Activated CD8-positive, alpha-beta memory T cell treated with anti-CD3 and anti-CD28 coated beads, Interleukin-2, amount 10 ng/mL, durations not matched to agents 7 days and 5 days (primary cell): ENCODE measurements at places on chromosomes 13 and 19. TPM values are rescaled to one million over a fixed set of nuclear protein-coding genes. Genes with fewer than 3 reads are reported as not detected.
A peak's percentile ranks its signal among the peaks of the same experiment; 100 is the strongest.

Gene ZIC5
- total RNA-seq, result not detected

Gene TMEM272
- 0.09 TPM for total RNA-seq

Gene DKKL1
- total RNA-seq, result not detected

DNA sequence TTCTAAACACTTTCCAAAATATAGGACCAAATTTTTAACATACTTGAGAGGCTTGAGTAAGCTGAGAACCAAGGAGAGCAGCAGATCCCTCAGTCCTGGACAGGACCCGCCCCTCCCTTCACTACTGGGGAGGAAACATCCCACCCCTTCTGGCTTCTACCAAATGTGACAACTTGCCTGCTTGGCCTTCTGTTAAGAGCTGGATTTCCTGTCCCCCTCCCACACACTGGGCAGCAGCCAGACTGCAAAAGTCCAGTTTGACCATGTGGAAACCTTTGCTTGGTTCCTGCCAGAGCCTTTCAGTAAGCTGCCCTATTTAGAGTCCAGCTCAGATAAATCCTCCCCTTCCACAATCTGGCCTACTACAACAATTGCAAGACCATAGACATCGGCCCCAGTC, 84.3 kb downstream of the FGF14 start:
- no peak overlapping the region for H3K4me3 ChIP-seq
- H3K27me3 ChIP-seq, result no peaks in the 10 kb centered on the region
- no peak for DNase-seq
- H3K27ac ChIP-seq, result no peak overlapping the region
- no peaks in the 10 kb centered on the region for H3K36me3 ChIP-seq
- no peaks in the 10 kb centered on the region for H3K4me1 ChIP-seq

DNA sequence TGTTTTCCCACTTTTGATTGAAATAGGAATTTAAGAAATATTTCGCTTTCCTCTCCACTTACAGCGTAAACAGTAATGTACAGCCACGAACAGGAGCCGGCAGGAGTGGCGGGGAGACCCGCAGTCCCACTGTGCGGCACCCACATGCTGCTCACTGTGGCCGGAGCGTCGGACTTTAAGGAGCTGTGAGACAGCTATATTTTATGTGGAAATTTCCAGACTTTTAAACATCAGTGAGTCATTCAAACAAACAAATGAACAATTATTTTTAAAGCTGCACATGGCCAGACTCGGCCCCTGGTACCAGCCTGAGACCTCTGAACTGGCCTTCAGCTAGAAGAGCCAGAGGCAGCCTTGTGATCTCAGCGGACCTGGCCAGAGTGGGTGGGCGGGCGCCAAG, 52.5 kb downstream of the CRYL1 start:
- DNase-seq, result no peak
- no peaks in the 10 kb centered on the region for H3K27me3 ChIP-seq
- no peak overlapping the region for H3K27ac ChIP-seq
- peaks cover 33% of the 10 kb centered on the region for H3K4me1 ChIP-seq
- H3K4me3 ChIP-seq, result no peak overlapping the region

GRCh38 chr19:45705115-45705514, 12.6 kb downstream of the QPCTL start:
- no peak overlapping the region for H3K27ac ChIP-seq
- peaks cover 18% of the 10 kb centered on the region for H3K36me3 ChIP-seq
- H3K4me1 ChIP-seq, result peaks cover 4% of the 10 kb centered on the region
- no peaks in the 10 kb centered on the region for H3K27me3 ChIP-seq
- H3K4me3 ChIP-seq, result no peak overlapping the region

- no peak for DNase-seq
- peaks cover 69% of the 10 kb centered on the region for H3K27me3 ChIP-seq
- H3K4me3 ChIP-seq, result no peak overlapping the region
- no peaks in the 10 kb centered on the region for H3K36me3 ChIP-seq
Observed at GRCh38 chr13:106499113-106499512, 36.3 kb downstream of the EFNB2 start.

GRCh38 chr13:41577436-41577835, 120.1 kb downstream of the RGCC start:
- no peak overlapping the region for H3K4me3 ChIP-seq
- H3K4me1 ChIP-seq, result peaks cover 9% of the 10 kb centered on the region
- peaks cover 18% of the 10 kb centered on the region for H3K36me3 ChIP-seq
- no peaks in the 10 kb centered on the region for H3K27me3 ChIP-seq

- no peak for DNase-seq
- no peaks in the 10 kb centered on the region for H3K27me3 ChIP-seq
- H3K4me3 ChIP-seq, result no peak overlapping the region
- no peaks in the 10 kb centered on the region for H3K36me3 ChIP-seq
- no peaks in the 10 kb centered on the region for H3K4me1 ChIP-seq
Observed at GRCh38 chr13:27542220-27542619, 78.1 kb downstream of the LNX2 start.

DNA sequence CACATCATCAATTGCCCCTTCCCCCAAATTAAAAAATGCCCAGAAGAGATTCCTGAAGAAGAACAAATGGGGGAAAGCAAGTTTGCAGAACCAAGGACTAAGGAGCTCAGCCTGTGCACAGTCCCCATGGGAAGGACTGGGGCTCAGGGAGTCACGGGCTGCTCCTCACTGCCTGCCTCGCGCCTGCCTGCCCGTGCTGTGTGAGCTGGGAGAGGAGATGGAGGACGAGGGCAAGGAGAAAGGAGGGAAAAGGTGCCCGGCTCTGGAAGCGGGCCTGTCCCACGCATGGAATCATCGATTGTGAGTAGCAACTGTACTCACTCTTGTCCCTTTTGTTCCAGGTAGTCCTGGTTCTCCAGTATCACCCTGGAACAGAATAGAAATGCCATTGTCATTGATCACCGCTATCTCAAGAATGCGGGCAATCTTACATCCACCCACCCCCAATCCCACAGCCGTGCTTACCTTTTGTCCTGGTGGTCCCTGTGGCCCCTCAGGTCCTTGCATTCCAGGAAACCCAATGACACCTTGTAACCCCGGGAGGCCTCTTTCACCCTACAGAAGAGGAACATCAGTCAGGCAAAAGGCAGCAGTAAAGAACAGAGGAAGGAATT, 93.4 kb downstream of the COL4A1 start:
- H3K27me3 ChIP-seq, result peaks cover 6% of the 10 kb centered on the region
- H3K4me3 ChIP-seq, result no peak overlapping the region
- no peak for DNase-seq
- H3K4me1 ChIP-seq, result no peaks in the 10 kb centered on the region

GRCh38 chr19:11821474-11822109, 7.5 kb downstream of the ZNF440 start:
- DNase-seq, result no peak
- peaks cover 2% of the 10 kb centered on the region for H3K4me1 ChIP-seq
- H3K4me3 ChIP-seq, result no peak overlapping the region
- H3K27ac ChIP-seq, result no peak overlapping the region
- H3K27me3 ChIP-seq, result no peaks in the 10 kb centered on the region

DNA sequence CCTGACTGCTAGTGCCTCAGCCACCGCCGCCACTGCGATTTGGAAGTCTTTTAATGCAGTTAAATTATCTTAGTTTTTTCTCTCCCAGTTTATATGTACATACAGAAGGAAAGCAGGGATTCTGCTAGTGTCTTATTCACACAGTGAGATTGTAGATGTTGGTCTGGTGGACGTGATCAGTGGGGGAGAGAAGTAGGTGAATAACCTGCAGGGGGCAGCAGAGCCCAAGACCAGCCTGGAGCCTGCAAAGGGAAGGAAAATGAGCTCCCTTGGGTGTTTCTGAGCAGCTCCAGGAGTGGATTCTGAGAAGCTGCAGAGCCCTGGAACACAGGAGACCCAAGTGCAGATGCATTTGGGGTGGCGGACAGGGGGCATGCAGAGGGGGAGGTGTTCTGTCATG, 26.3 kb downstream of the ZNF844 start:
- peak; percentile 74 for DNase-seq
- no peak overlapping the region for H3K4me3 ChIP-seq
- peak overlapping the region; percentile 20 for H3K27ac ChIP-seq
- no peaks in the 10 kb centered on the region for H3K27me3 ChIP-seq

DNA sequence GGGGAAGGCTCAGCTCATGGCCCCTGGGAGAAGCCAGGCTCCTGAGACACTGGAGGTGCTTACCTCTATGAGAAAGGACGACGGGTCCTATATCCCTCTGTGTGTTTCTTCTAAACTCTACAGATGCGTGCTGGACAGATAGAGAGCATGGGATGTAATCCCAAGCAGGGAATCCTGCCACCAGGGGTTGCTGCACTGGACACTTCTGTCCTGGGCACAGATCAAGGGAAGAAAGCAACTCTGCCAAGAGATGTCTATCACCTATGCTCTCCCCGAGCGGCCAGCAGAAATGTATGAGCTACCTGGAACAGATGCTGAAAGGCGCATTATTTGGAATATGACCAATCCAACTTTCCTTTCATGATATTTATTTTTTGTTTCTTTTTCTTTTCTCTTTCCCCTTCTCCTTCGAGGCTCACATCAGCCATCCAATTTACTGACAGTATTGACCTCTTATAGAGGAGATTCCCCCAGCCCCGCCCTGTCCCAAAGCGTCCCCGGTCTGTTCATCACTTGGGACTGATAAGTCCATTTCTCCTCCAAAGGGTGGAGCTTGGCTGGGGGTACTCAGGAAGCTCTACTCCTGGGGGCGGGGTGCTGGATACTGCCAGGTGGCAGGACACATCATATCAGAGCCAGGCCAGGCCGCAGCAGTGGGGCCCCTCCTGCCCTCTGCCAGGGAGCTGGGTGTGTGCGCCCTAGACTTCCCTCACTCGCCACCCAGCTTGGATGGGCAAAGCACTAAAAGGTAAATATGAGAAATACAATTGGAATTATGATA, 34.2 kb downstream of the TSHZ3 start:
- DNase-seq, result no peak
- no peaks in the 10 kb centered on the region for H3K4me1 ChIP-seq
- H3K27ac ChIP-seq, result no peak overlapping the region
- H3K4me3 ChIP-seq, result no peak overlapping the region
- peaks cover 3% of the 10 kb centered on the region for H3K27me3 ChIP-seq
- H3K36me3 ChIP-seq, result no peaks in the 10 kb centered on the region
